ENCODE measurements at places on chromosomes 1 and 21. TPM values are rescaled to one million over a fixed set of nuclear protein-coding genes. Genes with fewer than 3 reads are reported as not detected.

DNA sequence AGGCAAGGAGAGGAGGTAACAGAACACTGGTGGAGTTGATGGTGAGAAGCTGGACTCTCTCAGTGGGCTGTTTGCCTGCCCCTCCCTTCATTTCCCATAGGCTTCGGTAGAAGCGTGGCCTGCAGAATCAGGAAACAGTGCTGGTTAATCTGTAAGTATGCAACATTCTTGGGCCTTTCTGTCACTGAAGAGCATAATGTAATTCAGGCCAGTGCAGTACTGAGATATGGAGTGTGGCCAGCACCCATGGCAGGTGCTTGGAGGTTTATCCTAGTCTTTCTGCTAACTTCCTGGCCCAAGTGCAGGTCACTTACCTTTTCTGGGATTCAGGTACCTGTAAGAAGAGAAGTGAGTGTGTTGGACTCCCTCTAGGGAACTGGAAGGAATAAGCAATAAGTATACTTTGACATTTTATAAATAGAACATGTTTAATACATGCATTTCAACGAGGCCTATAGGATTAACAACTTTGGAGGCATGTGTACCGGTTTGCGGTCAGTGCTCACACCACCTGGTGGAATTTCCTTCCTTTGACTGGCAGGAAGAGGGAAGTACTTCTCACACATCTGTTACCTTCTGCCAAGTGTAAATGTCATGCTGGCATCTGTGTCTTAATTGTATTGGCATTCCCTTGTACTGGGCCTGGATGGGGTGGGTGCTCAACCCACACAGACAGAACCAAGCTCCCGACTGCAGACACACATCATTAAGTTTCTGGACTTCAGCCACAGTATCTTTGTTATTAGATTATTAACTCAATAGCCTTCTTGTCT lies 105.5 kb downstream of the KIF26B start:
- DNase-seq = no peak

DNA sequence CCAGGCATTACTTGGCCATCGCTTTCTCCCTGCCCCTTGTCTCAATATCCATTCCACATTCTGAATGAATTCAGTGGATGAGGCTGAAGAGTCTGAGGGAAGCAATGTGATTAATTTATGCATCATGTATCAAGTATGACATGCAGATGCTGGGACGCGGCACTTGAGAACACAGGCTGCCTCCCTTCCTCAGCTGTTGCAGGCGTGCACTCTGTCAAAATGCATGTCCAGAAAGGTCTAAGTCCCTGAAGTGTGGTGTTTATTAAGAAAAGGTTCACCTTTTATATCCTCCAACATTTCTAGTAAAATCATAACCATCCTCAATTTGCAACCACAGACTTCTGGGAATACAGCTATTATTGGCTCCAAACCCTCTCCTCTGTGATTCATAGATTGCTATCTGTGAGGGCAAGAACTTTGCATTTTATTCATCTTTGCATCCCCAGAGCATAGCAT lies 22.6 kb upstream of the RAB3GAP2 start:
- DNase-seq = no peak

GRCh38 chr1:160570840-160571239 lies 8.5 kb downstream of the CD84 start:
- DNase-seq = no peak

- no peak for DNase-seq
These were observed 126.6 kb downstream of the ACTL8 start for GRCh38 chr1:17881761-17882160.

GRCh38 chr21:41411449-41412089 lies 14.5 kb upstream of the MX1 start:
- no peak for DNase-seq

GRCh38 chr1:34371829-34372532 lies 195.3 kb downstream of the C1orf94 start:
- no peak for DNase-seq

DNA sequence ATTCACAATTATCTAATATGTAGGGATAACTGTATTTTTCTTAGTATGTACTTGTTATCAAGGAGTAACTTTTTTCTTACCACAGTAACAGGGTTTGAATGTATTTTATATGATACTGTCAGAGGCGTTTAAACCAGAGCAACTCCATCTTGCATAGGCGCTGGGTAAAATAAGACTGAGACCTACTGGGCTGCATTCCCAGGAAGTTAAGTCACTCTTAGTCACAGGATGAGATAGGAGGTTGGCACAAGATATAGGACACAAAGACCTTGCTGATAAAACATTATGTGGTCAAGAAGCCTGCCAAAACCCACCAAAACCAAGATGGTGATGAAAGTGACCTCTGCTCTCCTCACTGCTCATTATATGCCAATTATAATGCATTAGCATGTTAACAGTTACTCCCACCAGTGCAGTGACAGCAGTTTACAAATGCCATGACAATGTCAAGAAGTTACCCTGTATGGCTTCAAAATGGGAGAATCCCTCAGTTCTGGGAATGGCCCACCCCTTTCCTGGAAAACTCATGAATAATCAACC lies 64.8 kb downstream of the RPE65 start:
- DNase-seq = no peak

GRCh38 chr1:65167586-65168242 lies 19.7 kb downstream of the AK4 start:
- no peak for DNase-seq

- no peak for DNase-seq
These were observed 73.8 kb downstream of the CENPF start for GRCh38 chr1:214676747-214677146.

NHLH2 gene
- total RNA-seq = 2.3 TPM
